ENCODE measurements at places on chromosomes 1 and 21. TPM values are rescaled to one million over a fixed set of nuclear protein-coding genes. Genes with fewer than 3 reads are reported as not detected.

DNA sequence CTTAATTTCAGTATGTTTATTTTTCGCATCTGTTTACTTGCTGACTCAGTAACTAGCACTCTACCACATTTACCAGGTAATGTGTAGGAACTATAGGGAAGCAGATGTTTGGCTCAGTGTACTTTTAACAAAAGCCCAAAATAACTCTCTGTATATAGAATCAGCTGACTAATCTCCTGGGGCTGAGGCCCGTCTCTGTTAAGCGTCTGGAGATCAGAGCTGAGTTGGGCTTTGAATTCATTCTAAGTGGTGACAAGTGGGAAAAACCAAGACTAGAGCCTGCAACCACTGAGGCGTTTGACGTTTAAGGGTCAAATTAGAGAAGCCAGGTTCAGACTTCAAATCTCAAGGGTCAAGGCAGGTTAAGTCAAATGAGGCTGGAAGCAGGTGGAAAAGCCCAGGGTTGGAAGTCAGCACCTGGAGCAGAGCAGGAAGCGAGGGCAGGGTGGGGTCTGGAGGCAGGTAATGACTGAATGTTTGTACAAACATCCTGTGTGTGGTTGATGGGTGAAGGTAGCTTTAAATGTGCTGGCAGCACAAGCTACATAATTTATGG lies 56.8 kb upstream of the LYST start:
- DNase-seq = no peak

GRCh38 chr1:237145379-237146135 lies 103.6 kb downstream of the RYR2 start:
- DNase-seq = no peak

The CFH gene
- total RNA-seq = 115 TPM

The SMCP gene
- not detected for total RNA-seq

The SMAP2 gene
- total RNA-seq = 69.5 TPM

GRCh38 chr1:87872189-87872588 lies 543.5 kb downstream of the LMO4 start:
- no peak for DNase-seq

DNA sequence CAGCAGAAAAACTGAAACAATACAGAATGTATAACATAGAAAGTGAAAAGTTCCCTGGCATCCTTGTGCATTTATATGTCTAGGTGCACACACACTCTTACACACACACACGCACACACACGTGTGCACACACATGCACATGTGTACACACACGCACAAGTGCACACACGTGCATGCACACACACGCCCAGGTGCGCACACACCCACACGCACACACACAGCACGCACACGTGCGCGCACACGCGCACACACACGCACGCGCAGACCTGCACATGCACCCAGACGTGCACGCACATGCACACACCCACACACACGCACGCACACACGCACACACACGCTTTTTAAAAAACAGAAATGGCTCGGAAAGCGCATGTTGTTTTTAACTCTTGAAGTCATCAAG lies 86.5 kb downstream of the NUF2 start:
- DNase-seq = no peak

GRCh38 chr1:210707300-210708240 lies 378.9 kb downstream of the HHAT start:
- DNase-seq = no peak

- no peak for DNase-seq
Observed at GRCh38 chr1:228226956-228227791, 19.3 kb downstream of the OBSCN start.

- no peak for DNase-seq
Observed at GRCh38 chr1:230376296-230376695, 49.8 kb downstream of the PGBD5 start.

GRCh38 chr1:10338047-10338446 lies 60.8 kb upstream of the PGD start:
- no peak for DNase-seq

The RIPK4 gene
- 61.0 TPM for total RNA-seq

The ECM1 gene
- total RNA-seq = 95.8 TPM

DNA sequence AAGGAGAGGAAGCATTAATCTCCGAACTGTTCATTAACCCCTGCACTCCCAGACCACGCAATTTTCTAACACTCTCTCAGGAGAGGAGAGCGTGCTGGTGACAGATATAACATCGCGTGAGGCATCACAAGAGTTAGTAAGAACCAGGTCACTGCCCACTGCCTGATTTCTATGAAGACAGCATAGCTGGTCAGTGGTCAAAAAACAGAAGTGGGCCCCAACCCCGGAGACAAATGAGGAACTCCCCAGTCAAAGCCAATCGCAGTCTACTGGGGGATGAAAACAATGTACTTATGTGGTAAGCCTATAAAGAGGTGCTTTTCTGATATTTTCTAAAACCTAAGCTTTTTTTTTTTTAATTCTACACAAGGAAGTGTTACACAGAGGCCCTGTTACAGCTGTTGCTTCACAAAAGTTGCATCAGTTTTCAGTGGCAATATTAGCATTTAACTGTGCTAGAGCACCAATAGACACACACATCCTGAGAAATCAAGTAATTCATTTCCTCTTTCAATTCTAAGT lies 231.8 kb upstream of the IRF2BP2 start:
- peak; percentile 50 for DNase-seq

- no peak for DNase-seq
Observed at GRCh38 chr1:44946725-44947062, 39.7 kb downstream of the EIF2B3 start.

The CALML6 gene
- total RNA-seq = 0.89 TPM

DNA sequence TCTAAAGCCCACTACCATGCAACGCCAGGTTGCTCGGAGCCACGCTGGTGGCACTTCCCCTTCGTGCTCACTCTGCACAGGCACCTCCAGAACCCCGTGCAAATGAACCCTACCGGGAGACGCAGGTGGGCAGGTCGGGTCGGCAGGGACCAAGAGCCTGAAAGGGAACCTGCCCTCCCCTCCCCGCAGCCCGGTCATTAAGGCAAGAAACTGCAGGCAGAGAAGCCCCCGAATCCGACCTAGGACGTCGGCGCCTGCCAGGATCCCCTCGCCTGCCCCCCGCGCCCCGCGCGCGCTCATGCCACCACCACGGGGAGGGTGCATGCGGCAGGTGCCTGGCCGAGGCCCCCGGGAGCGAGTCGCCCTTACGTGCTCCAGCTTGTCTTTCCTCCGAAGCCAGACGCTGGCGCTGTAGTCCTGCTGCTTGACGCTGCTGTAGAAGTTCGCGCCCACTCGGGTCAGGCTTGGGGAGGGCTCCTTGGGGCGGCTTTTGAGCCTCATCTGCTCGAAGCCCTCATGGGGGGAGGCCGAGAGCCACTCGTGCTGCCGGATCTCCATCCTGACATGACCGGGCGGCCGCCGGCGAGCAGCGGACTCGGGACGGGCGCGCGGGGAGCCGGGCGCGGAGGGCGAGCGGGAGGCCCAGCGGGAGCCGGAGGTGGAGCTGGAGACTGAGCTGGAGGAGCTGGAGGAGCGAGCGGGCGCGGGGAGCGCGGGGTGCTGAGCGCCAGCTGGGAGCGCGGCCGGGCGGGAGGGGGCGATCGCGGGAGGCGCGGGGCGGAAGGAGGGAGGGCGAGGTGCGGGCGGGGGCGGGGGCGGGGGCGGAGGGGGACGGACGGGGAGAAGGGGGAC lies 552 bp downstream of the PLD5 start:
- DNase-seq = no peak

The ETNK2 gene
- 36.0 TPM for total RNA-seq

DNA sequence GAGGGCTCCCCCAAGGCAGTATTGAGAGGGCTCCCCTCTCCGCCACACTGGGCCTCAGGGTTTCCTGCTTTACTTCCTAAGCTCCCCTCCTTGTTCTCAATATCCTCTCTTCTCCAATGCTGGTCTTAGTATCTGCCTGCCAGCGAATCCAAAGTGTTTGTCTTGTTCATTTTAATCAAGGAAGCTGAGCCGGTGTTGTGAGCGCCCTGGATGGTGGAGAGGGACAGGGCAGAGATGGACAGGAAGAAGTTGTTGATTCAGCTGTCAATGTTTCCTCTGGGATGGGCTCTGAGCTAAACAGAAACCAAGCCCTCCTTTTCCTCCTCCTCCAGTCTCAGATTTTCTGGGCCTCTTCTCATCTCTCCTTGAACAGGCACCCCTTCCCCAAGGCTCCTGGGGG lies 5.4 kb downstream of the OLFML3 start:
- DNase-seq = no peak

- no peak for DNase-seq
Observed at GRCh38 chr1:227661495-227661894, 73.6 kb downstream of the JMJD4 start.

GRCh38 chr1:218852527-218852926 lies 321.2 kb upstream of the LYPLAL1 start:
- DNase-seq = no peak

The FLAD1 gene
- total RNA-seq = 42.6 TPM

GRCh38 chr1:193301746-193302145 lies 115.3 kb upstream of the B3GALT2 start:
- no peak for DNase-seq

- no peak for DNase-seq
Observed at GRCh38 chr1:185646202-185646683, 87.9 kb upstream of the HMCN1 start.

- no peak for DNase-seq
Observed at GRCh38 chr1:162704673-162705424, 72.6 kb downstream of the DDR2 start.

The SPOCD1 gene
- total RNA-seq = 0.51 TPM

The IQCC gene
- total RNA-seq = 3.4 TPM

GRCh38 chr1:200379940-200380588 lies 29.8 kb downstream of the ZNF281 start:
- DNase-seq = no peak

DNA sequence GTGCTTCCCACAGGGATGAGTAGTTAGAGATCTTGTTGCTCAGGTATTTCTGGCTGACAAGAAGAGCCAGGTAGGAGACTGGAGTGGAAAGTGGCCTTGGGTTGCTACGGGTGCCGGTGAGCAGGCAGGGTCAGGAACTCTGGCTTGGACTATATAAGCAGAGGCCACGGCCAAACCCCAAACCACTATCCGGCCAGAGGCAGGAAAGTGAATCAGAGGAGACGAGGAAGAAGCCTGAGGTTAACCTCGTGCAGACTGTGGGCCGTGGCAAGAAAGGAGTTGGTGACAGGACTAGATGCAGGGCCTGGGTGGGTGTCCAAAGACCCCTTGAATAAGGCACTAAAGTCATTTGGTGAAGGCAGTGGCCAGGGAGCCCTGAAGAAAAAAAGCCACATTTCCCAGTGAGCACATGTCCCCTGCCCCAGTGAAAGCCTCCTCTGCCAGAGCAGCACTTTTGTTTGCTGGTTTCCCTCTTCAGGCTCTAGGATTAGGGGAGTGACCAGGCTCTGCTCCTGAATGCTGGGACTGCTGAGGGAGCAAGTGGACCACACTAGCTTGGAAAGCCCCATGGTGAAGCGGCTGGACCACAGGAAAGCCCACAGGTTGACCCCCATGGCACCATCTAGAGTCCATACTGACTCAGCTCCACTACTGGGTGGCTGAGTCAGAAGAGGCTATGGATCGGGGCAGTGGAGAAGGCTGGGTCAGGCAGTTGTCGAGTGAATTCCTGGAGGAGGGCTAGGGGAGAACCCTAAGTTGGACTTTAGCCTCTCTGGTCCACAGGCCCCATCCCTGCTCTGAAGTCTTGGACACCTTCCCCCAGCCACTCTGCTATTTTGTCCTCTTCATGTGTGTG lies 23.4 kb downstream of the CSF1 start:
- DNase-seq = no peak

DNA sequence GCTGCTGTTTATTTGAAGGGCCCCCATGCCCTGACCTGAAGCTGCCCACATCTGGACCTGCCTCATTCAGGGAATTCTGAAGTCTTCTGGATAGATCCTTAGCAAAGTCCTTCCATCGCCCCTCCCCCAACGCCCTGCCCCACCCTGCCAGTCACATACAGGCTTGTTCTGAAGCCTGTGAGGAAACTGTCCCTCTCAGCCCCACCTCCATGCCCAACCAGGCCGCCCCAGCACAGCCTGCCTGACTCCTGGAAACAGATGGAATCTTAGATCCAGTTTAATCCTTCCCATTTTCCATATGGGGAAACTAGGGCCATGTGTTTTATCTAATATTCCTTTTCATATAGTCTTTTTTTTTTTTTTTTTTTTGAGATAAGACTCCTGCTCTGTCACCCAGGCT lies 44.5 kb upstream of the GPR37L1 start:
- DNase-seq = no peak

GRCh38 chr1:229131243-229132105 lies 139.4 kb upstream of the RAB4A start:
- DNase-seq = no peak

GRCh38 chr1:204920511-204920910 lies 49.8 kb downstream of the NFASC start:
- DNase-seq = no peak

- DNase-seq = no peak
Observed at GRCh38 chr1:30613188-30613587, 110.2 kb downstream of the MATN1 start.

DNA sequence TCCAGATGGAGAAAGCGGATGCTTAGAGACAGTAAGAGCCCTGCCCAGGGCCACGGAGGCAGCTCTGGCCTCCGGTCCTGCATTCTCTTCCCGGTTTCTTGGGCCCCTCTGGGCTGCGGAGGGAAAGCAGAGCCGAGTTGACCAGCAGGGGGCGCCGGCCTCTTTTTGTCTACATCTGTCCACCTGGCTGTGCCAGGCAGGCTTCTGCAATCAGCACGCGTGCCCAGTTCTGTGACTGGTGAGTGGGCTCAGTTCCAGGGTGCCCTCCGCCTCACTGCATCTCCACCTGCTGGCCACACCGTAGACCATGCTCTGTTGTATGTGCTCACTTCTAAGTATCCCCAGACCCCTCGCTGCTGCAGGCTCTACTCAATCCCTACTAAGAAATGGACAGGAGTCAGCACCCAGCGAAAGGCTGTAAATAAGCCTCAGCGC lies 6.7 kb upstream of the HUNK start:
- peak; percentile 96 for DNase-seq

DNA sequence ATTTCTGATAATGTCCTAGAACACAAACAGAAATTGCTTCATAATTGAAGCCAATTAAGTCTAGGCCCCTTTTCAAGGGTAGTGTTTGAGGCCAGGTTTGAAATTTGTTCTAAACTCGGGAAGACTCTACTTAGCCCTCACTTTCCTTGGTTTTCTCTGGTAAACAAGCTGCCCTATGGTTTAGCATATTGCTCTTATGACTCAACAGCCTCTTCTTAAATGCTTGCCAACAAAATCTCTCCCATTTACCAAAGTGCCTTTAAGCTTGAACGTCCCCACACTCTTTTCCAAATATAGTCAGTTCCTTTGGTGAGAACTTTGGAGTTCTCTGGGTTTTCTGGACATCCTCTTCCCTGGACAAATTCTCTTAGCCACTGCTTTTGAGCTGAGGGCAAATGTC lies 5.8 kb upstream of the LCE6A start:
- no peak for DNase-seq
